ENCODE measurements at places on chromosomes 16 and 17.

DNA sequence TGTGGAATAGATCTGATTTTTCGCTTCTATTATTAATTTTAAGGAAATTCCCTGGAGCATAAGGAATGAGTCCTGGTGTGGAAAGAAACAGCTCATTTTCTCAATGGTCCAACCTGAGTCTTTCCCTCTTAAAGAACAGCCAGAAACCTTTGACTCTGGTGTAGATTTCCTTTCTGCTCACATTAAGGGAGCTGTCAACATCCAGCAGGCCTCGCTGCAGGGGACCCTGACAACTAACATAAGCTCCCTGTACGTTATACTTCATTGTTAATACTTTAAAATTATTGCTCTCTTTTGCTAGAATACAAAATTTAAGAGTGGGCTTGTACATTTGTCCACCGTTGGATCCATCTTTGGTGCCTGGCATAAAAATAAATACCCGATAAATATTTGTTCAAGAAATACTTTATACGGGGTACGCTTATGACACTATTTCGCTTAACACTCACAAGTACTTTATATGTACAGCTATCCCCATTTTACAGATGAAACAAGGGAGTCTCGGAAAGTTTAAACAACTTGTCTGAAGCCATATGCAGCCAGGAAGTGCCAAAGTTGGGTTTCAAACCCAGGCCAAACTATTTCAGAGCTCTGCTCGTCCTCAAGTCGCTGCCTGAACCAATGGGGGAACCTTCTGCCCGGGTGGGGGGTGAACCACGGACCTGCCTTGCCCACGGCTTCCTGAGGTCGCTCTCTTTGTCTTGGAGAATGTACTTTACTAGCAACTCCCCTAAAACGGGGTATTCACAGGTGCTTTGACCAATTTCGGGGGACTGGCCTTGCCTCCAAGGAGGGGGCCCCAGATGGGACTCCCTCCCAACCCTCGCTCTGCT lies 611 bp downstream of the SMARCE1 start:
- no peak for DNase-seq

DNA sequence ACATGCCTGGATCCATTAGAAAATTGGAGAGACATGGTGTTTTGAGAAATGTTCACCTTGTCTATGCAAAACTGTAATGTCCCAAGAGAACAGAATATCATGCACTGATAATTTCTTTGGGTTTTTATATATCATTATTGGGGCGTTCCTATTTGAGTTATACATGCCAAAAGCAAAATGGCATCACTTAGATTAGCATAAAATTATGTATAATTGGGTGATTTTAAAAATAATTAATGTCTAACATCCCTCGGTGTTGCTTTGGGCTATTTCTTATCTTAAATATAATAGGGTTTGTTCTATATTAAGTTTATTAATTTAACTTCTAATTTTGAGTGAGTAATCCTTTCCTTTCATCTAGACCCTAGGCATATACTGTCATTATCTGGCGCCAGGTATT lies at the start of gene KRT28:
TSS of gene KRT28 (minus strand) at position 101 of the 400 bp plus-strand sequence. CDS start at position 35, 66 bp downstream.
- no peak for DNase-seq

- peak; percentile 12 for DNase-seq
These were observed 398.5 kb downstream of the HAPSTR1 start for GRCh38 chr16:9489835-9490467.

GRCh38 chr17:44941712-44942331 lies 5.8 kb downstream of the KIF18B start:
- DNase-seq: no peak

- DNase-seq: peak; percentile 40
These were observed 822 bp downstream of the IGF2BP1 start for GRCh38 chr17:48997827-48998586.

DNA sequence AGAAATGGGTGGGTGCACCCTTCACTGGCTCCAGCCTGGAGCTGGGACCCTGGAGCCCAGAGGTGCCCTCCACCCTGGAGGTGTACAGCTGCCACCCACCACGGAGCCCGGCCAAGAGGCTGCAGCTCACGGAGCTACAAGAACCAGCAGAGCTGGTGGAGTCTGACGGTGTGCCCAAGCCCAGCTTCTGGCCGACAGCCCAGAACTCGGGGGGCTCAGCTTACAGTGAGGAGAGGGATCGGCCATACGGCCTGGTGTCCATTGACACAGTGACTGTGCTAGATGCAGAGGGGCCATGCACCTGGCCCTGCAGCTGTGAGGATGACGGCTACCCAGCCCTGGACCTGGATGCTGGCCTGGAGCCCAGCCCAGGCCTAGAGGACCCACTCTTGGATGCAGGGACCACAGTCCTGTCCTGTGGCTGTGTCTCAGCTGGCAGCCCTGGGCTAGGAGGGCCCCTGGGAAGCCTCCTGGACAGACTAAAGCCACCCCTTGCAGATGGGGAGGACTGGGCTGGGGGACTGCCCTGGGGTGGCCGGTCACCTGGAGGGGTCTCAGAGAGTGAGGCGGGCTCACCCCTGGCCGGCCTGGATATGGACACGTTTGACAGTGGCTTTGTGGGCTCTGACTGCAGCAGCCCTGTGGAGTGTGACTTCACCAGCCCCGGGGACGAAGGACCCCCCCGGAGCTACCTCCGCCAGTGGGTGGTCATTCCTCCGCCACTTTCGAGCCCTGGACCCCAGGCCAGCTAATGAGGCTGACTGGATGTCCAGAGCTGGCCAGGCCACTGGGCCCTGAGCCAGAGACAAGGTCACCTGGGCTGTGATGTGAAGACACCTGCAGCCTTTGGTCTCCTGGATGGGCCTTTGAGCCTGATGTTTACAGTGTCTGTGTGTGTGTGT lies 46.8 kb downstream of the IL21R start:
- no peak for DNase-seq

GRCh38 chr16:12236589-12236988 lies 260.1 kb downstream of the SNX29 start:
- DNase-seq: no peak

DNA sequence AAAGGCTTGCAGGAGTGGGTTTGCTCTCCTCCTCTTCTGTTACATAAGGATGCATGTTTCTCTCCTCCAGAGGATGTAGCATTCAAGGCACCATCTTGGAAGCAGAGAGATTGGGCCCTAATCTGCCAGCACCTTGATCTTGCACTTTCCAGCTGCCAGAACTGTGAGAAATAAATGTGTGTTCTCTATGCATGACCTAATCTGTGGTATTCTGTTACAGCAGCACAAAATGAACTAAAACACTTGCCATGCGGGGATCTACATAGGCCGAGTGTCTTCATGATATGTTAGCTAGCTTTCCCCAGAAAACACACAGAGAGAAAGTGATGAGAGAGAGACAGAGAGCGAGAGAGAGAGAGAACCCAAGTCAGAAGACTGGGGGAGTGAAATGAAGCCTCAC lies 273.5 kb downstream of the UTP18 start:
- no peak for DNase-seq

GRCh38 chr17:77489893-77490255 lies 349.1 kb downstream of the SEC14L1 start:
- no peak for DNase-seq

DNA sequence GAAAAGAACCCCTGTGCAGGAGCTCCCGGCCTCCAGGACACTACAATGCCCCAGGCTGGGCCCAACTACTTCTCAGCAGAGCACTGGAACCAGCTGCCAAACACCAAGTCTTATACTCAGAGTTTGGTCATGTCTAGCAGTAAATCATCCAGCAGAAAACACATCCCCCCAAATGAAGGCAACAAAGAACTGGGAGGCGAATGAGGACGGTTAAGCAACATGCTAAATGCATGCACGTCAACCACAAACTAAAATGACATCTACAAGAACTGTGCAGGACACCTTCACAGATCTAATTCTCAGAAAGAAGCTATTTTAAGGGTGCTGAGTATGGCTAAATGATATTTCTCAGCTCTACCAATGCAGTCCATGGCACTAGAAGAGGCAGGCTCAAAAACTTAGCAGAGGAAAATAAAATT lies 7.6 kb upstream of the IRX5 start:
- no peak for DNase-seq

GRCh38 chr16:57667526-57668262 lies 412 bp upstream of the ADGRG3 start:
- peak; percentile 66 for DNase-seq

DNA sequence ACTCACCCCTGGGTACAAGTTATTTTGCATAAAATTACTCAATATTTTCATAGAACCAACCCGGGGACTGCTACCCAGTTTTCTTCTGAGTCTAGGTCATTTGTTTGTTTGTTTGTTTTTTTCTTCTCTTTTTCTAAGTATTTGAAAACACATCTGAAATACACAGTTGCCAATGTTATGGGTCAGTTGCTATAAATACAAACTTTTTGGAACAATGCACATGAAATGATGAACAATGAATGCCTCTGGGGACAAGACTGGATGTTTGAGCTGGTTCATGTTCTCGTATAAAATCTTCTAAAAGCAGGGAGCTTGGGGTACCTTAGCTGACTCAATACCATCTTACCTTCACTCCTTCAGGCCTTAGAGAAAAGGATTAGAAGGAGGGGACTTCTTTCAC lies 30.5 kb downstream of the TMEM238L start:
- no peak for DNase-seq

GRCh38 chr16:76879420-76879819 lies 311.6 kb upstream of the MON1B start:
- no peak for DNase-seq

DNA sequence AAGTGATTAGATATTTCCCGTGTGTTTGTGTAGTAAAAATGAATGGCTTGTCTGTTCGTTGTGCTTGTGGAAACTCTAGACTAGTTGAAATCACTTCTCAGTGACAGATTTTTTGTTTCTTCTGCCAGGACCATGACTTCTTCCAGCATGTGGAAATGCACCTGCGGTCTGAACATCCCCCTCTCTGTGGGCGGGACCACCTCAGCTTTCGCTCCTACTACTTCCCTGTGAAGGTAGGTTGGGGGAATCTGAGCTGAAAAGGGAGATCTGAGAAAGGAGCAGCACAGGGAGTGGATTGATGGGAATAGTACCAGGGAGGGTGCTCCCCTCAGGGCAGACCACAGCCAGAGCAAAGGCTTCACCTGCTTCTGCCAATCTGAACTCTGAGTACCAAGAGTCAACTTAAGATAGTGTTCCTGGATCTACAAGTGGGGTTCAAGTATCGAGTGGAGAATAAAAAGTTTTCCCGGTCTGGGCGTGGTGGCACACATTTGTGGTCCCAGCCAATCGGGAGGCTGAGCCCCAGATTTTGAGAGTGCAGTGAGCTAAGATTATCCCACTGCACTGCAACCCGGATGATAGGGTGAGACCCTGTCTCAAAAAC lies 47.5 kb downstream of the SF3B3 start:
- no peak for DNase-seq

DNA sequence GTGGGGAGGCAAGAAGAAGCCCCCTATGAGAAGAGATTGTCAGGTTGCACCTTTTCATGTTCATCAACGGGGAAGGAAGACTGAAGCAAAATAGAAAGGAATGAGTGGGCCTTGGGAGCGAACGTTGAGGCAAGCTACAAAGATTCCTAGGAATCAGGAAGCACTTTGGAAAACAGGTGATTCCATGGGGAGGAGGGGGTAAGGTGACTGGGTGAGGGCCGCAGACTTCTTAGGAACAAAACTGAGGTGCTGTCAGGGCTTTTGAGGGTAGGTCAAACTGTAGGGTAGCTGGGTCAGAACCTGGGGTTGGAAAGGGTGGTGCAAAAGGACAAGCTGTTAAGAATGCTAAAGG lies 528 bp downstream of the ITFG1 start:
- no peak for DNase-seq

Data from WTC11 (cell line).